Activated naive CD8-positive, alpha-beta T cell treated with anti-CD3 and anti-CD28 coated beads for 36 hours (primary cell): ENCODE measurements at places on chromosomes 3 and 15. TPM values are rescaled to one million over a fixed set of nuclear protein-coding genes. Genes with fewer than 3 reads are reported as not detected.

DNA sequence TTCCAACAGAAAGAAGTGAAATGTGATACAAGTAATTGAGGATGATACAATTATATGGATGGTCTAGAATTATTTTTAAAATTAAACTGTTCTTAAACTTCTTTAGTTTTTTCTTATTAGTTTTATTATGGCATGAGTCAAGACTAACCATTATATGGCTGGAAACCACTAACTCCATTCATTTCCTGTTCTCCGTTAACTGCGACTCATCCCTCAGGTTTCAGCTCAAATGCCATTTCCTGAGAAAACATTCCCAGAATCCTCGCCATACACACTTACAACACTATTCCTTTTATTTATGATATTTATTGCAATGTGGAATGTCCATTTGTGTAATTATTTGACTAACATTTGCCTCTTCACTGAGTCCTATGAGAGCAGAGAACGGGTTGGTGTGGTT is 394.1 kb downstream of the SOX2 start:
- DNase-seq: no peak

DNA sequence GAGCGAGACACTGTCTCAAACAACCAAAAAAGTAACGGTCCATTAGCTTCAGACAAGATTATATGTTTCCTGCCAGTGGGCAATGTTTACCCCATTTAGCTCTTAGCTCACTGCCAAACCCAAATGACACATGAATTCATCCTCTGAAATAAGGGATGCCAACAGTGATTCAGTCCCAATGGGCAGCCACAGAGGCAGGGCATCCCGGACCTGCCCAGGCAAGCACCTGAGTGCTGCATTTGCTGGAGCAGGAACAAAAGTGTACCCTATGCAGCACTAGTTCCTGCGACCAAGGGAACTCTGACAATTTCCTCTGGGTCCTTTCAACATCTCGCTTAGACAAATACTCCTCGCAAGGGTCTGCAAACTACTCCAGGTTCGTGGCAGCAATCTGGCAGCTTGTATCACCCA is 8.0 kb downstream of the IP6K2 start:
- no peak for DNase-seq

GRCh38 chr3:58874795-58875194 is 175.0 kb downstream of the CFAP20DC start:
- DNase-seq: peak; percentile 23

The SLC28A2 gene
- not detected for total RNA-seq

DNA sequence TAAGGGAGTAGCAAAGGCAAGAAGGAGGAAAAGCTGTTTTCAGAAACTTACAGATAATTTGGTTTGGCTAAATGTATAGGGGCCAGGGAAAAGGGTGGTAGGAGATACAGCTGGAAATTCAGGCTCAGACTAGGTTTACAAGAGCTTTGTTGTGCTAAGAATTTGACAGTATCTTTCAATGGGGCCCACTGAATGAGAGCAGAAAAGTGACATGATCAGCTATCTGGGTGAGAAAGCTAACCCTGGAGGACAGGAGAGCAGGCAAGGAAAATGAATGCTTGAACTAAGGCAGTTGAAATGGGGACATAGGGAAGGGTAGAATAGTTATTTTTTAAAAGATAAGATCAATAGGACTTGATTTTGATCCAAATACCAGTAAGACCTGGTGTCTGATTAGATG is 2.8 kb upstream of the EIF4G1 start:
- no peak for DNase-seq

The PIGX gene
- 44.3 TPM for total RNA-seq

GRCh38 chr3:195086341-195086740 is 184.6 kb downstream of the XXYLT1 start:
- DNase-seq: no peak

DNA sequence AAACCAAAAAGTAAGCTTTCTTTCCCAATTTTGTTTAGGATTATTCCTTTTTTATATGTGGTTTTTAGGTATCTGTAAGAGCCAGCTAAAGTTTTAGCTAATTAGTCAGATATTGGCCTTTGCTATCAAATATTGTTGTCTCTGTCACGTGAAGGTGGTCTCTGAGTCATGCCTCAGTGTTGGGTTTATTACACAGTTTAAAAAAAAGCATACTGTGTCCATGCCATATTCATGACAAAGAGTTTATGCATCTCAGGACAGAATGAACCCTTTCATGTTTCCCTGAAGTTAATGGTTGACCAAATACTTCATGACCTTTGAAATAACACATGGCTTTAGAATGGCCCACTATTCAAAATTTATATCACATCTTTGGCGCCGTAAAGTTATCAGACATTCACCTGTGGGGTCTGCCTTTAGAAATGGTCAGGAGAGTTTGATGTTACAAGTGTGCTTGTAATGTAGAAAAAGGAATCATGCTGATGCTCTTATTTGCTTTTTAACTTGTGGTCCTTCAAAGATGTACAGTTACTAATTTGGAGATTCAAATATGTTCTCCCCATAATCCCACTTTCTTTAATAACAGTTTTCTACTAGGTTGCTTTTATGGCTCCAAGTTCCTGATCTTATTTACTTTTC is 101.5 kb downstream of the MYRIP start:
- no peak for DNase-seq

DNA sequence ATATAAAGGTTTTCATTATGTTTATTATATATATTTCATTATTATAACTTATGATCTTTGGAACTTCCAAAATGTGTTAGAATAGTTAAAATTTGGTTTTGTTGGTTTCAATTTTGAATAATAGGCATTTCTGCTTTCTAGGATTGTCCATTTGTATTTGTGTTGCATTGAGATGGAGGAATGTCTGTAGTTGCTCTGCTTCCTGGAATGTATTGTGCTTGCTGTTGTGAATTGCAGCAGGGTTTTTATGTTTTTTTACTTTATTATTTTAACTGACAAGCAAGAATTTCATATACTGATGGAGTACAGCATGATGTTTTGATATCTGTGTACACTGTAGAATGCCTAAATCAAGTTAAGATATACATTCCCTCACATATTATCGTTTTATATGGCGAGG is 247.4 kb downstream of the XXYLT1 start:
- no peak for DNase-seq

GRCh38 chr3:30282154-30282696 is 324.2 kb upstream of the TGFBR2 start:
- no peak for DNase-seq

The PARP15 gene
- total RNA-seq: 8.7 TPM

DNA sequence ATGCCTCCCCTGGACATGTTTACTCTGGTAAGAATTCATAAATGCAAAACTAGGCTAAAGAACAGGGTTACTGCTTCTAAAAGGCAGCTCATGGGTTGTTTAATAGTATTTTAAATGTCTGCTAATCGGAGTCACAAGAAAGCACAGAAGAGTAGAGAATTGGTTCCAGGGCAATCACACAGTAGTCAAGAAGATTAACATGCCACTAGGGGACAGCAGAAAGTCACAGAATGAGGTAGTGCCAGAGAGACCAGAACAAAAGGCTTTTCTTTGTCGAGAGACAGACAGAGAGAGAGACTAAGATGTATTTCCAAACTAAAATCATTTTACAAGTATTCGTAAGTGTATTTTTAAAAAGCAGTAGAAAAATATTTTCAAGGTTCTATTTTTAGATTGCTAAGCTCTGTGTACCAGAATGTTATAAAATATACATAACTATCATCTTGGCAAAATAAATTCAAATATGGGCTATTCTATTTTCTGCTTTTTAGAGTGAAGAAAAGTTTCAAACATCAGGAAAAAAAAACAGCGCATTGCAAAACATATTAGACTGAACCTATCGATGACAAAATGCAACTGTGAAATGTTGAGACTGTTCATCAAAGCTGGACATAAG is 78.3 kb upstream of the CDIN1 start:
- no peak for DNase-seq

GRCh38 chr3:61110576-61110975 is 140.7 kb downstream of the FHIT start:
- DNase-seq: no peak

The OR5K2 gene
- total RNA-seq: not detected

DNA sequence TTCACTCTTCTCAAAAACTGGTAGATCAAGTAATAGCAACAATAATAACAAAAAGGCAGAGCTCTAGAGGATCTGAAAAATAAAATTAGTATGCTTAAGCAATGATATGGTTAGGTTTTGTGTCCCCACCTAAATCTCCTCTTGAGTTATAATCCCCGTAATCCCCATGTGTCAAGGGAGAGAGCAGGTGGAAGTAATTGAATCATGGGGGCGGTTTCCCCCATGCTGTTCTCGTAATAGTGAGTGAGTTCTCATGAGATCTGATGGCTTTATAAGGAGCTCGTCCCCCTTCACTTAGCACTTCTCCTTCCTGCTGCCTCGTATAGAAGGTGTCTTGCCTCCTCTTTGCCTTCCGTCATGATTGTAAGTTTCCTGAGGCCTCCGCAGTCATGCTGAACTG is 60.2 kb upstream of the ABHD2 start:
- DNase-seq: no peak

GRCh38 chr3:10494180-10494579 is 11.2 kb downstream of the ATP2B2 start:
- no peak for DNase-seq

The DUOX2 gene
- not detected for total RNA-seq

DNA sequence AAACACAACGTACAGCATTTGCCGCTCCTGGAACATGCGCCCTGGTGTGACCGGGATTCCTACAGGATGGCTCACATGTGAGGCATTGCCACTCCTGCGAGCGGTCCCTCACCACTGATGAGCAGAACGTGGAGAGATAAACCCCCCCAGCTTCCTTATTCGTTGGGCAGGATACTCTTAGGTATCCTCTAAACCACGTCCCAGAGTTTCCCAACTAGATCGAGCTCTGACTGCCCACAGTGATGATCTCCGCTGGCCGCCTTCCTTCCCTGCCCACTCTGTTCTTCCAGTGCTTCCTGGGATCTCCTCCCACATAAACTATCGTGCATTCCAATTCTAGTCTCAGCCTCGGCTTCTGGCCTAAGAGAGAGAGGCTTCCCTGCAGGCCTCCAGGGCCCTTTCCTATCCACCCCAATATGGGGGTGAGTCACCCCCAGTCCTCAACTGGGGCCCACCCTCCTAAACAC is 91.8 kb downstream of the TOP2B start:
- DNase-seq: no peak

The CCRL2 gene
- total RNA-seq: 3.4 TPM

DNA sequence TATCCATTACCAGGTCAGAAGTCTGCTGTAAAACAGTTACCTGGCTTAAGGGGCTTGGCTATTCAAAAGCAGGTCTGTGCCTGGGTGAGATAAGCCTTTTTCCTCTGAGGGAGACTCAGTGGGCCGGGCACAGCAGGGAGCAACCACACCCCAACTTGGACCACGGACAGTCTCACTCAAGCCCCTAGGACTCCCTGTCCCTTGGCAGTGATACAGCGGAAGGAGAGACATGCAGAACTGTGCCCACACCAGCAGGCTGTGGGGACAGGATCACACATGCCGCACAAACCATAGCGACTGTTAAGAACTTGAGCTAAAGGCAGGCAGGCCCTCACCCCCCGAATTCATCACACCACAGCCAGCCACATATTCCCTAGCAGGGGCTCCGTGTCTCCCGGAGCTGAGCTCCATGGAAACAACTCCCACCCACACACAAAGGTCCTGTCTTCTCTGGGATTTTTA is 2.8 kb upstream of the GP5 start:
- DNase-seq: no peak

DNA sequence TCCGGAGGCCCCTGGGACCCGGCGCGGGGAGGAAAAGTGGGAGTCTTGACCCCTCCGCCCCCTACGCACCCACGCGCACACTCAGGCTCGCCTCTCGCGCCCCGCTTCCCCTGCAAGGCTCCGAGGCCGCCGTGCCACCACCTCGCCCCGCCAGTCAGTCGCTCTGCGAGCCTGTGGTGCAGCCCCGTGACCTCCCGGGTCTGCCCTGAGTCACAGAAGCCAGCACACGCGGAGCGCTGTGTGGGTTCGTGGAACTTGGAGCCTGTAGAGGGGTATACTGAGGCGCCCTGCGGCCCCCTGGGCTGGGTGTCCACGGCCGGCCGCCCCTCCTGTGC is 380 bp upstream of the ALS2CL start:
- DNase-seq: peak; percentile 49

GRCh38 chr3:33217866-33218445 is 654 bp downstream of the SUSD5 start:
- DNase-seq: no peak

DNA sequence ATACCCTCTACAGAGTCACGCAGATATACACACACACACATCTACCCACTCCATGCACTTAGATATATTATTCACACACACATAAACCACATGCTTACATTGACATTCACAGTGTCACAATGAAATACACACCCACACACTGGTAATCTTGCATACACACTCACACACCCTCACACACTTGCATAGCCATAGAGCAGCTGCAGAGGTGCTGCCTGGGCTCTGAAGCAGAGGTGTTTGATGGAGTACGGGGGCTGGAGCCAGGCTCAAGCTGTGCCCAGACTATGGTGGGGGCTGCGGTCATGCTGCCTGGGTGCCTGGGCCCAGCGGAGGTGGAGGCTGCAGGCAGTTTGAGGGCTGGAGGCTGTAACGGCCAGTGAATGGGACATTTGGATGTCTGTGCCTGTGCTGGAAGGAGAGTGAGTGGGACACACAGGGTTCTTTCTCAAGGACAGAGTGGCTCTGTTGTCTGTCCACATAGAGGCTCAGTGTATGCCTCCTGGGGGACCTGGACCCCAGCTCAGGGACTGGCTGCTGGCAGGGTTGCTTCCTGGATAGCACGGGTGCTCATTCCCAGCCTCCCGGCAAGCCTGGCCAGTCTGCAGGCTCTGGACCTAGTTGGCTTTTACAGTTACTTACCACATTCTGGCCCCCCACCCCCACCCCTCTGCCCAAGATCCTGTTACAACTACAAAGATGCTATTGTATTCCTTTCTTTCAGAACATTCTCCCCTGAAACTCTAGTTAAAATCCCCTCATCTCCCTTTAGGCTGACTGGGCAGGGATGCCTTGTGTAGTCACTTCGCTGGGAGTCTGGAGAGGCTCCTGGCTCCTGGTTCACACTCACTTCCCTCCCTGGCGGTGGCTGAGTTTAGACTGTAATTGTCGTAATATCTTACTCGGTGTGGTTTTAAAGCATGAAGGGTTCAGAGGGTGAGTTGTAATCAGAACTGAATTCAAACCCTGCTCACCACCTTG is 12.5 kb downstream of the GASK1A start:
- DNase-seq: no peak

The ARPP21 gene
- not detected for total RNA-seq

The PIERCE2 gene
- total RNA-seq: not detected

- DNase-seq: no peak
These were observed 22.9 kb downstream of the PDIA5 start for GRCh38 chr3:123089611-123090331.

The GALK2 gene
- total RNA-seq: 26.1 TPM

- no peak for DNase-seq
These were observed 111.5 kb upstream of the PPP2R3A start for GRCh38 chr3:135853981-135854380.

GRCh38 chr3:73558727-73559075 is 66.0 kb downstream of the PDZRN3 start:
- no peak for DNase-seq

The OIP5 gene
- total RNA-seq: 21.6 TPM

- DNase-seq: no peak
These were observed 3.5 kb downstream of the GORASP1 start for GRCh38 chr3:39103791-39104552.

The LRIG1 gene
- 8.2 TPM for total RNA-seq

GRCh38 chr3:44265815-44266214 is 24.1 kb downstream of the TOPAZ1 start:
- DNase-seq: no peak
